ENCODE measurements at places on chromosomes 1 and 21. TPM values are rescaled to one million over a fixed set of nuclear protein-coding genes. Genes with fewer than 3 reads are reported as not detected.

The IL10 gene
- total RNA-seq, result not detected

The CDA gene
- 12.2 TPM for total RNA-seq

The LCE6A gene
- total RNA-seq, result not detected

The TRAF3IP3 gene
- 1.3 TPM for total RNA-seq

The TMOD4 gene
- total RNA-seq, result not detected

The FMO2 gene
- 46.8 TPM for total RNA-seq

The F3 gene
- 12.9 TPM for total RNA-seq

The MLLT11 gene
- total RNA-seq, result 10.6 TPM

The CCDC190 gene
- 0.76 TPM for total RNA-seq

The COP1 gene
- 53.4 TPM for total RNA-seq

The MOB3C gene
- 20.6 TPM for total RNA-seq

The OR2L8 gene
- not detected for total RNA-seq

The AVPR1B gene
- total RNA-seq, result not detected

The HCN3 gene
- total RNA-seq, result 5.5 TPM

The PLPP3 gene
- 99.7 TPM for total RNA-seq

The CFAP126 gene
- not detected for total RNA-seq

The CFH gene
- 7.2 TPM for total RNA-seq

The TMEM63A gene
- 11.2 TPM for total RNA-seq
